ENCODE measurements at places on chromosomes 6 and 20.
A peak's percentile ranks its signal among the peaks of the same experiment; 100 is the strongest.

- DNase-seq = no peak
Measured at GRCh38 chr20:396252-396618, 11.9 kb upstream of the RBCK1 start.

- no peak for DNase-seq
Measured at GRCh38 chr6:14716499-14717146, 529.2 kb upstream of the JARID2 start.

GRCh38 chr6:33705955-33706725 is 5.4 kb downstream of the UQCC2 start:
- no peak for DNase-seq

DNA sequence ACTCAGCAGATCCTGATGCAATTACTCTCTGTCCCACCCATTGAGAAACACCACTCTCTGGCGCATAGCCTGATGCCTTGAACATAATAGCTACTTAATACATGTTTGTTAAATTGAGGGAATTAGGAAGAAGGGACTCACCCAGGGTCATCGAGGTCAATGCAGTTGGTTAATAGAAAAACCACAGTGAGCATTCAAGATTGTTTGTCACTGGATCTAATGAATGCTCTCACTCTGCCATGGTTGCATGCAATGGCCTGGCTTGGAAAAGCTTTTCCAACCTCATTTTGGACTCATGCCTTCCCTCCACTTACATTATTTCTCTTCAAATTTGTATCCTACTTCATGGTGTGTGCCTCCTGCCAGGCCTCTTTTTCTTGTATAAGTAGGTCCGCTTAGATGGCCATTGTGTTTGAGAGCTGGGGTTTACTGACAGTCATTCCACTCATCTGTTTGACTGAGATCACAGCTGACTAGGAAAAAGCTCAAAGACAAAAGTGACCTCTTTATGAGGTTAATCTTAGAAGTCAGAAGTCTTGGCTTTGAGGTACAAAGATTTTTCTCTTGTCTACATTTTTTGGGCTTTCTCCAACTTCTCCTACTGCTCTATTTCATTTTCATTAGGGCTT is 154.8 kb upstream of the RAB32 start:
- DNase-seq = no peak

GRCh38 chr6:126039284-126039683 is 52.9 kb downstream of the TRMT11 start:
- no peak for DNase-seq

DNA sequence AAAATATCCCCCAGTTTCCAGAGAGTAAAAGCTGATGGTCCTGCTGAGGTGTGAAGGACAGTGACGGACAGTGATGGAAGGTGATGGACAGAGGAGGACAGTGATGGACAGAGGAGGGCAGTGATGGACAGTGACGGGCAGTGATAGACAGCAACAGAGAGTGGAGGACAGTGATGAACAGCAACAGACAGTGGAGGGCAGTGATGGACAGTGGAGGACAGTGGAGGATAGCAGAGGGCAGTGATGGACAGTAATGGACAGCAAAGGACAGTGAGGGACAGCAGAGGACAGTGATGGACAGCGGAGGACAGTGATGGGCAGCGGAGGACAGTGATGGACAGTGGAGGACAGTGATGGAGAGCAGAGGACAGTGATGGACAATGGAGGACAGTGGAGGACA is 2.7 kb upstream of the NKAIN4 start:
- no peak for DNase-seq

GRCh38 chr6:81480139-81480538 is 272.3 kb downstream of the TENT5A start:
- no peak for DNase-seq

DNA sequence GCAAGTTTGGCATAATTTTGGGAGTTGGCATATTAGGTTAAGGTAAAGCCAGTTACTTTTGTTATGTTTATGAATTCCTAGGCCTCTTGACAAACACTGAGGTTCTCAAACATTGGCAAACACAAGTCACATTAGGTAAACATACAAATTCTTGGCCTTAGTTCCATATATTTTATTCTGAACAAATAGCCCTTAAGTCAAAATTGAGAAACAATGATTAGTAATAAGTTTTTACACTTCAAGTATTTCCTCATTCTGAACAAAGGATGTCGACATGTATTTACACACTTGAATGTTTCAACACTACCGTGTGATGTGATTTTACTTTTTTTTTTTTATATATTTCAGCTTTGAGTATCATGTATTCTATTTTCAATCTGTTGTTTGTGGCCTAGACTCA is 3.8 kb upstream of the ECHDC1 start:
- DNase-seq = no peak

- DNase-seq = no peak
Measured at GRCh38 chr20:62777528-62777830, 18.8 kb upstream of the MRGBP start.

GRCh38 chr6:73451223-73452106 is 632 bp downstream of the CGAS start:
- peak; percentile 61 for DNase-seq

- DNase-seq = no peak
Measured at GRCh38 chr20:44851545-44851944, 34.0 kb upstream of the YWHAB start.

- DNase-seq = no peak
Measured at GRCh38 chr6:7546896-7547295, 5.4 kb downstream of the DSP start.

GRCh38 chr20:55273149-55273548 is 732.2 kb downstream of the CBLN4 start:
- DNase-seq = no peak

DNA sequence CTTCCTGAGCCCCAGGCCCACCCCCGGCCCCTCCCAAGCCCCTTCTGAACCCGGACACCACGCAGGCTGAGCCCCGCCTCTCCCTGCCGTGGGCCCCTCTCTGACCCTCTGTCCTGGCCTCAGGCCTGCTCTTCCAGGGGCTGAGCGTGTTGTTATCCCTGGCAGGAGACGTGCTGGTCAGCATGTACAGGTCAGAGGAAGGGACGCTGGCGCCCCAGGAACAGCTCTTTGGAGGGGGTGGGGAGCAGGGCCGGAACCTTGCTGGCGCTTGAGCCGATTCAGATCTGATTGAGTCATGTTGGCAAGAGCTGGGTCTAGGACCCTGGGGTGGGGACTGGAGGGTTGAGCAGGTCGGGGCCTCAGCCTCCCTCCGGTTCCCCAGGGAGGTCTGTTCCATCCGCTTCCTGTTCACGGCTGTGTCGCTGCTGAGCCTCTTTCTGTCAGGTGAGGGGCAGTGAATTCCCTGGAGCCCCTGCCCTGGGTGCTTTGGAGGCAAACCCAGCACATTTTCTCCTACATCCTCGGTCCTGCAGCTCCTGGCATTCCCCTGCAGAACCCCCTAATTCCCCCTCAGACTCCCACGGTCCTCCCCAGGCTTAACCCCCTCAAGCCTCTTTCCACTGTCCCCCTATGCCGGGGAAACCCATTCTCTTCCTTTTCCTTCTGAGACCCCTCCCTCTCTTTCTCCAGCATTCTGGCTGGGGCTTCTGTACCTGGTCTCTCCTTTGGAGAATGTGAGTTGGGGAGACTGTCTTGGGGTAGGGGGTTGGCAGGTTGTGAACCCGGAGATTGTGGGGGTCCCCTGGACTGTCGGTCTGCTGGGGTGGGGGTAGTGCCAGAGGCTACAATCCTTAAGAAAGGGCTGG is 2.0 kb downstream of the SPAG4 start:
- DNase-seq = peak; percentile 65

GRCh38 chr6:47944846-47945245 is 163.0 kb downstream of the OPN5 start:
- DNase-seq = no peak

GRCh38 chr6:14732844-14733757 is 512.8 kb upstream of the JARID2 start:
- DNase-seq = no peak

DNA sequence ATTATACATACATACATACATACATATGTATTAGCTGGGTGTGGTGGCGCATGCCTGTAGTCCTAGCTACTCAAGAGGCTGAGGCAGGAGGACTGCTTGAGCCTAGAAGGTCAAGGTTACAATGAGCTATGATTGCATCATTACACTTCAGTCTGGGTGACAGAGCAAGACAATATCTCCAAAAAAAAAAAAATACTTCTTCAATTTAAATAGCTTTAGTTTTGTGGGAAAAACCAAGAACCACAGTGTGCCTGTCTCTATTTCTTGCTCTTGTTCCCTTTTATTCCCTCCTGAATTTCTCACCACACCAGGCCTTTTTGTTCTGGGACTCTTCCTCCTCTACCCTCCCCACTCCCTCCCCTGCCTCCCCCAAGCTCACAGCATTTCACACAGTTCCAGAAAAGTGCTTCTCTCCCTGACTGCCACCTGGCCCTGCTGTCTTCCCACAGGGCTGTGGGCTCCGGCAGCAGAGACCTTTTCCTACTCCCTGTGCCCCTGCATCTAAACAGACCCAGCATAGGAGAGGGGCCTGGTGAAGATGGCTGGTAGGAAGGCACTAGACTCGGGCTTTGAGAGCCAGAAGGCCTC is 1.3 kb downstream of the C20orf203 start:
- peak; percentile 38 for DNase-seq

- no peak for DNase-seq
Measured at GRCh38 chr6:125815080-125815910, 24.5 kb downstream of the NCOA7 start.

DNA sequence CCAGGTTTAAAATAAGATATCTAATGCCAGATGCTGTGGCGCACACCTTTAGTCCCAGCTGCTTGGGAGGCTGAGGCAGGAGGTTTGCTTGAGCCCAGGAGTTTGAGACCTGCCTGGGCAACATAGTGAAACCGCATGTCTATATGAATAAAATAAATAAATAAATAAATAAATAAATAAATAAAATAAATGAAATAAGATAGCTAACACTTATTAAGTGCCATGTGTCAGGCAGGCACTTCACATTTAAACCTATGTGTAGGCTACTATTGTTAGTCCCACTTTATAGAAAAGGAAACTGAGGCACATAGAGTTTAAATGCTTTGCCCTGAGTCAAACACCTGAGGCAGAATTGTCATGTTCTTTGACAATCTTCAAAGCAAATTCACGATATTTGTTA is 32.9 kb upstream of the RREB1 start:
- no peak for DNase-seq

DNA sequence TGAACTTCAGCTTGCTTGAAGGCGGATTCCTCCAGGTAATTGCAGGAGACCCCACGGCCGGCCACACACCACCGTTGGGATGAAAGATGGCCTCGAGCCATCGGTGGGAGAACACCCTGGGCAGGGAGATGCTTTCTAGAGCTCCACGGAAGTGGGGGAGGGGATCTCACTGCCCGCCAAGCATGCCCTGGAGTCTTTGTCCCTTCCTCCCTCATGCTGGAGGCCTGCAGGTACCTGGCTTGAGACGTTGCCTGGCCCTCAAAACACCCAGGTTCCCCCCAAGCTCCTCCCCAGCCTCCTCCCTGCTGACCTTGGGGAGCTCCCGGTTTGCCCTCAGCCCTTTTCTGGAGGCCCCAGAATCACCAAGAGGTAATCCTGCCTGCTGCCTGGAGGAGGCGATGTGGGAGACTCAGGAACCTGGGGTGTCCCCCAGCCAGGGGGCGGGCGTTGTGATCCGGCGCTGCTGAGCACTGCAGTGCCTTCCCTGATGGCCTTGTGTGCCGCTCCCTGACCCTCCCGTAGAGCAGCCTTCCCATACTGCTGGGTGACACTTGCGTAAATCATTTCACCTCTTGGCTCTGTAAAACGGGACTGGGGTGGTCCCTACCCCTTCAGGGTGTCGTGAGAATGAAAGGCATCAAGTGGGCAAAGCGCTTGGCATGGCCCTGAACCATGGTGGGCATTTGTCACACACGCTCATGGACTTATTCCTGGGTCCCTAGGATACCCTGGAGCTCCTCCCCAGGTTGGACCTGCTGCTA is 91.4 kb downstream of the CEBPB start:
- DNase-seq = peak; percentile 32

DNA sequence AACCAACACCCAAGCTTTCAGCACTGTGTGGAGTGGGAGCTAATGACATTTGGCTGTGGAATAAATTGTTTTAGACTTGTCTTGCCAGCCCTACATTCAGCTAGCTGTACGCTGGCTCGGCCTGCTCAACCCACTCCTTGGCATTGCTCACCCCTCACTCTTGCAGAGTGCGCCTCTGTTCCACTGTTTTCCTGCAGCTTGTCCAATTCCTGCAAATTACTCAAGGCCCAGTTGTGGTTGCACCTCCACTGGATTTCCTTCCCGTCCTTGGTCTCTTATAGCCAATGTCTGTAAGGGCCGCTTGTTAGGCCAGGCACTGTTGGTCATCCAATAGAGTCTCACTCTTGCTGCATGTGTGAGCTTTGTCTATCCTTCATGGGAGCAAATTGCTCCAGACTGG is 289.2 kb upstream of the RNF24 start:
- no peak for DNase-seq

DNA sequence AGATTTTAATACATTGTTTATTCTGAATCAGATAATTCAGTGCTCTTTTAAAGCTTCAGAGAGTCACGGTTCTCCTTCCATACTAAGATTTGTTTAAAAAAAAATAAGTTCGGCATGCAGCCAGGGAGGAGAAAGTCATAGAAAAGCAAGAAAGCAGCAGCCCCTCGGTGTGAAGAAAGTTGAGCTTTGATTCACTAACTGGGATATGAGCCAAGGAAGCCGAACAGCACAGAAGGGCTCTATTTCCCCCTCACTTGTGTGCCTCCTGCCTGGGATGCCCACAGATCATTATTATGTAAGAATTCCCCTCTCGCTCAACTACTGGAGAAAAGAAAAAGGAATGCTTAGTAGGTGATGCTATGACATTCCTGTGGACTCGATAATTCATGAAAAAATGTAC is 69.3 kb upstream of the SYNJ2 start:
- no peak for DNase-seq

All from hematopoietic multipotent progenitor cell treated with erythropoietin and hydrocortisone succinate and interleukin-3 and kit ligand, for 8 days (in vitro differentiated cells).